ENCODE measurements at places on chromosomes 1 and 21.

DNA sequence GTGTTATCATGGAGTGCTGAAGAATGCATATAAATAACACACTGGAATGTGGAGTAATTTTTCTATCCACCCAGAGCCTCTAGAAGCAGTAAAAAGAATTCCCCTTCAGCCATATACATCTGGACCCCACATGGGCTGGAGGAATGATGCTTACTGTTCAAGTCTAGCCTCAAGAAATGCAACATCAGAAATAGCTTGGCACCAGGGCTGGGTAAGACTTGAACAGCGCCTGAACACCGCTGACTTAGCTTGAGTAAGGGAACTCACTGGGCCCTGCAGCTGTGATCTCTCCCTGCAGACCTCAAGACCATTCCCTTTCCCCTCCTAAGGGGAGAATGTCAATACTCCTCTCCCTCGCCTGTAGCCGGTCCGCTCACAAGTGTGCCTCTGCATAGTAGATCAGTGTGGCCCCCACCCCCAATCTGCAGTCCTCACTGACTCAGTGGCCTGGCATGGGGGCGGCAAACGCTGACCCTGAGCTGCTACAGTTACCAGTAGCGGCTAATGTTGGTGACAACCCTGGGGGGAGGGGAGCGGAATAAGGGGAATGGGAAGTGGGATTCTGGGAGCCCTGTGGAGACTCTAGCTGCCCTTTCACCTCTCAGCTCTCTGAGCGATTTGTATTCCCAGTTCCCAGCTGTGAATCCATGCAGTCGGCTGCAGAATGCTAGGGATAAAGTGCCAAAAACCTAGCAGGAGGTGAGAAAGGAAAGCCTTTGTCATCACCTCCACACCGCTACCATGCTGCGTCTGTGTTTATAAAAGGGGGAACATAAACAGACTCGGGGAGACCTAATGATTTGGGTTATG, 483.9 kb downstream of the DISC1 start:
- no peak for DNase-seq

DNA sequence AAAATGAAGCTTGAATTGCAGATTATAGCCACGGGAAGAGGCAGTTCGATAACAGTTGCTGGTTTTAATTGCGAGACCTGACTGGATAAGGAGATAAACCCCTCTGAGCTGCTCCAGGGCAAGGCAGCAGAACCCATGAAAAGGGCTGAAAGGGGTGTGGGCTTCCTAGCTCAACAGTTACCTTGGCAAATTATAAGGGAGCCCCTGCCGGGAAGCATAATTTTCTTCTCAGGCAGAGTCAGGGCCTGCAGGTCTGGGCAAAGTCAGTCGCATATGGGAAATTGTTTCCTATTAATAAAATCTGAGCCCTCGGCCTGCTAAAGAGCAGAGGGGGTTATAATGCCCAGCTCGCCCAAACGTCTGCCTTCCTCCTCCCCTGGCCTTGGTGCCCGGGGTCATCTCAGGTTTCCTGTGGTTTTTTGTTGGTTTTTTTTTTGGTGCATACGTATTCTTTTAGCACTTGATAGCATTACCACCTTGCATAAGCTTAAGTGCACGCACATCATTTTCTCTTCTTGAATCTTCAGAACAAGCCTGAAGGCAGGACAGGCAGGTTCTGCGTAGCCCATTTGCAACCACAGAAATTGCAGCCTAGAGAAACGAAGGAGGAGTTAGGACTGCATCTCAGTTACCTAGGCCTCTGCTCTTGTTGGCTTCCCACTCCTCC, 33.9 kb upstream of the SELENON start:
- DNase-seq, result no peak

- DNase-seq, result no peak
Observed at GRCh38 chr1:228957535-228957934, 222.3 kb downstream of the RHOU start.

- no peak for DNase-seq
Observed at GRCh38 chr1:109482791-109483671, 674 bp upstream of the ATXN7L2 start.

GRCh38 chr1:42937836-42938644, 20.6 kb downstream of the SLC2A1 start:
- no peak for DNase-seq

- DNase-seq, result no peak
Observed at GRCh38 chr1:117812869-117813511, 116.4 kb downstream of the GDAP2 start.

- DNase-seq, result no peak
Observed at GRCh38 chr1:7427605-7428300, 343.3 kb upstream of the VAMP3 start.

Data from psoas muscle (tissue), 8 donors.